ENCODE measurements at places on chromosomes 4 and X. TPM values are rescaled to one million over a fixed set of nuclear protein-coding genes. Genes with fewer than 3 reads are reported as not detected.

TMPRSS11A gene
- not detected for total RNA-seq

ATP10D gene
- 18.2 TPM for total RNA-seq

HPGD gene
- total RNA-seq: 9.5 TPM

CXCL13 gene
- not detected for total RNA-seq
